Pericardium fibroblast (primary cell): ENCODE measurements at places on chromosomes 7 and 10. TPM values are rescaled to one million over a fixed set of nuclear protein-coding genes. Genes with fewer than 3 reads are reported as not detected.

FAM24B gene
- 0.68 and 3.2 TPM in 2 replicates for total RNA-seq

GPNMB gene
- 135 and 182 TPM in 2 replicates for total RNA-seq

PLAU gene
- total RNA-seq: 52.7 and 77.5 TPM in 2 replicates

FLNC gene
- total RNA-seq: 112 and 168 TPM in 2 replicates

C7orf57 gene
- not detected in 2 replicates for total RNA-seq
